Smooth muscle cell of the brain vasculature (primary cell): ENCODE measurements at places on chromosomes 1 and 21.

- no peak for DNase-seq
These were observed 85.3 kb downstream of the CDC7 start for GRCh38 chr1:91585982-91586381.

DNA sequence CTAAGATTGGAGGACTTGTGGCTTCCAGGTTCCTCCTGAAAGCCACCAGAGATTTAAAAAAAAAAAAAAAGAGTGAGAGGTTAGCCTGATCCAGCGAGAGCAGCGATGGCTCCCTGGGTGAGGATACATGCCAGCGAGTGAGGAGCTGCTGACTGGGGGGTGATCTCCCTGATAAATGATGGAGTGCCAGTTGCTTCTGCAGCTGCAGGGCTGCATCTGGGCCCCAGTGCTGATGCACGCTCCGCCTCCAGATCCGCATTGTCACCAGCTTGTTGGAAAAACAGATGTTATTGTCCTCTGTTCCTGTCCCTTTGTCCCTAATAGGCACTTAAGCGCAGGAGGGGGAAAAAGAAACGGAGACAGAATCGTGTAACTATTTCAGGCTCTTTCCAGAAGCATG, 28.6 kb downstream of the UBIAD1 start:
- no peak for DNase-seq

DNA sequence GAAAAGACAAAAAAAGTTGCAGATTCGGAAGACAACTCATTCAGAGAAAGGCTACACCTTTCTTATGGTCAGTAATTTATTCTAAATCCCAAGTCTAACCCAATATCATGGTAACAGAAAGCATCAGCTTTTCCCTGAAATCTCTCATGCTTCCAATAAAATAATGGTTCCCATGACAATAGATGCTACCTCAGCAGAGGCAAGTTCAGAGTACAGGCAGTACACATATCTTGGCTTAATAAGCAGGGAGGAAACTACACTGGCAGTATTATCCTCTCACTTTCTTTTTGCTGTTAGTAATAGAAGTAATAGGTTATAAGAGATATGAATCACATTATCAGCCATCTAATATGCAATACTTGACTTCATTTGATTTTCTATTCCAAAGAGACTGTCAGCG, 137.1 kb downstream of the DPYD start:
- no peak for DNase-seq

GRCh38 chr1:8174807-8175206, 143.1 kb upstream of the SLC45A1 start:
- no peak for DNase-seq

GRCh38 chr1:235992868-235993267, 72.0 kb downstream of the NID1 start:
- DNase-seq = no peak
